Activated CD4-positive, alpha-beta T cell treated with anti-CD3 and anti-CD28 coated beads, Interleukin-2, amount 10 ng/mL, durations not matched to agents 24 days and 14 days (primary cell): ENCODE measurements at places on chromosomes 3 and 15.

DNA sequence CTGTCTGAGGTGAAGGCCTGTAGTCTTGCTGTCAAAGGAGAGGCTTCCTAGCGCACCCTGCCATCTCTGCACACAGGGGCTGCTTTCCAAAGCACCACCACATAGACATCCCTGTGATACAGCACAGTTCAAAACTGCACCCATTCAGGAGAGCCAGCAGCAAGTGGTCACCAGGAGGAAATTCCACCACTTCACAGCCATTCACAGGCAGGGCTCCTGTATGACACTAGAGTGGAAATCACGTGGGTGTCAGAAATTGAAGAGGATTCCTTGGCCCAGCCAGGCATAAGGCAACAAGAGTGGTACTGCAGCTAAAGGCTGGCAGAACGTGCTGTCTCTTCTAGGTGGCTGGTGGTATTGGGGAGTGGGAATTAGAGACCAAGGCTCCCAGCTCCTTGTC, 102.8 kb downstream of the RFTN1 start:
- no peak for DNase-seq

DNA sequence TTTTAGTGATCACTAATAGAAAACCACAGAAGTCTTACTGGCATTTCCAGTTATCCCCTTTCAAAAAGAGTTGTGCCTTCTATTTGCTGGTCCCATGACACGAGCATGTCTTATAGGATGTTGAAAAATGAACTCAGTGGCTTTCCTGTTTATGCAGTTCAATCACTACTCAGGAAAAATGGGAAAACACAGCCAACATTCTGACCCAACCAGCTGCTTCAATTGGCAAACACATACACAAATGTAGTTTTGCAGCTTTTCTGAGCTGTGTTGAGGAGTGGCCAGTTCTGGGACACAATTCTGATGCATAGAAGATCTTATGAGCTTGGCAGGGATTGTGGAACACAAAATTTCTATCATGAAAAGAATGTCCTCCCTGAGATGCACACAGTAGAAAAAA, 40.3 kb downstream of the FSTL1 start:
- no peak for DNase-seq

DNA sequence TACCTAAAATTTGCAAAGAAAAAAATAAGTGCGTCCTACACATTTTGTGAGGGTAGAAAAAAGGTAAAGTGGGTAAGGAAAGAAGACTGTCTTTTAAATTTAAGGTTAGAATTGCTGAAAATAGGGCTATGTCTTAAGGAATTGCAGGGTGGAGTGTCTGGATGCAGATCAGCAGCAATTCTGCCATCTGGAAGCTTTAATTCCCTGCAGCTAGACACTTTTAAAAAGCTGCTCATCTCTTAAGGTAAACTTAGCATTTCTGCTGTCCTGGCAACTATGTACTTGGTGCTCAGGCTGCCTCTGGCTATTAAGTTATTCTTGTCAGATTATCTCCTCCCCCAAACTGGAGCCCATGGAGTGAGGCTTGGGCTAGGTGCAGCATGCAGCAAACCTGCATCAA, 420.2 kb downstream of the SI start:
- DNase-seq: no peak

- DNase-seq: no peak
These were observed 252.7 kb downstream of the ROBO1 start for GRCh38 chr3:79515072-79515471.

- DNase-seq: no peak
These were observed 549.2 kb downstream of the GOLGA6L6 start for GRCh38 chr15:19992428-19992827.

GRCh38 chr3:14915636-14916222, 31.7 kb upstream of the NR2C2 start:
- peak; percentile 80 for DNase-seq

- DNase-seq: no peak
These were observed 3.8 kb downstream of the RHO start for GRCh38 chr3:129532261-129532660.

DNA sequence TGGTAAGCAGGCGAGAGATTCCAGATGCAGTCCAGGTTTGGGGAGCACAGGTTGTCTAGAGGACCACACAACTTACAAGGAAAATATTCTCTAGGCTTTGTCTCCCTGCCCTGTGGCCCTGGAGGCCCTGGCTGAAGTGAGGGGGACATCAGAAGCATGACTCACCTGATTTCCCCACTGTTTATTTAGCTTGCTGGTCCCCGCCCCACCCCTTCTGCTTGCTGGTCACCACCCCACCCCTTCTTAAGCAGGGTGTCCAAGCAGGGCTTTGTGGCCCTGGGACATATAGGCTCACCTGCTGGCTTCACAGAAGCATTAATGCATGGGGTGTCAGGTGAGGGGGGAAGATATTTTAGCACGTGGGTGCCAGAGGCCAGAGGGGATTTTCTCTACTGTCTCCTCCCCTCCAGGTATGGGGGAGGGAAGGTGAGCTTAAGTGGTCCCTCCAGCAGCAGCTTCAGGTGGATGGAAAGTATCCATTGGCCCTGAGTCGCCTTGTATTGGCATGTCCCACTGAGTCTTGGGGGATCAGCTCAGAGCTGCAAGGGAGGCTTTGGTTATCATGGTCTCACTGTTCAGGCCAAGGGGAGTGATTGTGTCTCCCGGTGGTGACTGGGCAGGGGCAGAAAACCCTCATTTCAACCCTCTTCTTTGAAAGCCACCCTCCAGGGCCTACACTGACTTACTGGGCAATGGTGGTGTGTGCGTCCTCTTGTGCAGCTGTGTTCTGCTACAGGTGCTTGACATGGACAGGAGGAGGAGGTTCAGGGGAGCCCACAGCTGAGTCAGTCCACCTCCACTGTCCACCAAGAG, 49.8 kb downstream of the GASK1A start:
- DNase-seq: no peak

DNA sequence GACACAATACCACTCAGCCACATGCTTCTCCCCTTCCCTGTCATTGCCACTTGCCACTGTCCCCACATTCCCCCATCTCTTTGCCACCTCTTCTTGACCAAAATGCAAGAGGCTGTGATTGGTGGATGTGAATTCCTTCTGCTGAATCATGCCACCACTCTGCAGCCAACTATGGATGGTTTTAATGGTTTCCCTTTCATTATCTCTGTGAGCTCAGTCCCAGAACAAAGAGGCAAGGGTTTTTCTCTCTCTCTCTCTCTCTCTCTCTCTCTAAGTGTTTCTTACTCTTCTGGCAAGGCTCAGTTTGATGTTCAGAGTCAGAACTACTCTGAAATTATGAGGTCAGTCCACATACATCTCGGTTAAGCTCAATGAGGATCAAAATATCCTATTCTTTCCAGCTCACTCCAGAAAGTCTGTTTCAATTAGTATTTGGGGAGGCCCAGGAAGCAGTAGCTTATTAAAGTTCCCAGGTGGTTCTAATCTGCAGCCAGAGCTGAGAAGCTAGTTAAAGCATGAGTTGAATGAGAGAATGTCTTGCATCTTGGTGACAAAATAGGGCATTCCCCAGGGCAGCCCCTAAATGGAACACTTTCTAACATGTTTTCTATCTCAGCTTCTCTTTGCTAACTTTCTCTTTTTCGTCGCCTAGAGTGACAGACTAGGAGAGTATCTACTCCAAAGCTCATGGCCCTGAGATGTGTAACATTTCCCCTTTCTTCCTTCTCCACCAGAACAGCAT, 8.5 kb upstream of the ILDR1 start:
- DNase-seq: peak; percentile 77

DNA sequence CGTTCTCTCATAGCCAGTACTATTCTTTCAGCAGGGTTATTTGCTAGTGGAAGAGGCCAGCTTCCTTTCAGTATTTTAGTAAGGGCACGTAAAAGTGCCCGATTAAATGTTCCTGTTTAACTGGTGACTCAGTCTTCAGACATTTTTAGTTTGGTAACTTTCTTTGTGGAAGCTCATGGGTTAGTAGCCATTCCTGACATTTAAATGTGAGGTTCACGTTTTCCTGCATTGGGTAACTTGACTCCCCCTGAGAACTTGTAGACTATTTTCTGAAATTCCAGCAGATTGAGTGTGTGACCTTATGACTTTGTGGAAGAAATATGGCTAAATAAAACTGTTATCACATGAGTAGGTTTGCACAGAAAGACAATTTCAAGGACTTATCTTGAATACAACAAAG, 16.9 kb downstream of the ABHD2 start:
- no peak for DNase-seq

- DNase-seq: no peak
These were observed 120.4 kb downstream of the GADL1 start for GRCh38 chr3:30774062-30774461.
